PC-9 (cell line): ENCODE measurements at places on chromosomes 2 and 18. TPM values are rescaled to one million over a fixed set of nuclear protein-coding genes. Genes with fewer than 3 reads are reported as not detected.

Gene G6PC2
- total RNA-seq: not detected in 2 replicates

Gene DNAH6
- not detected in 2 replicates for total RNA-seq

Gene TMEM198
- total RNA-seq: 3.6 and 5.8 TPM in 2 replicates

Gene BCL11A
- not detected in 2 replicates for total RNA-seq

Gene GCG
- total RNA-seq: not detected in 2 replicates
